ENCODE measurements at places on chromosomes 6 and 20.

DNA sequence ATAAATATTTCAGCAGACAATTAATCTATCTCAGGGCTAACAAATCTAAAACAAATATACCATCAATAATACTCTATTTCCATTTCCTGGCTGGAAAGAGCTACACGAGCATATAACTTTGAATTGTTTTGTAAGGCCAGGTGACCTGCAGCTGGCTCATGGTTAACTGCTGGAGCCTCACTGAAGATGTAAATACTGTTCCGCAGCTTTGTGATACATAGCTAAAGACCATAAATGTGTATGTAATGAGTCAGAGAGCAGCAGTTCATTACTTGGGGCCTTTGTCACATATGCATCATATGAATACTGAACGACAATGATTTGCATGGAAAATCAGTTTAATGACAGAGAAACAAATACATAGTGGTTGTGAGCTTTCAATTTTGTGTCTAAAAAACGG lies 109.4 kb upstream of the CCN2 start:
- peak; percentile 82 for DNase-seq

- DNase-seq, result no peak
Observed at GRCh38 chr20:22214296-22214695, 370.1 kb downstream of the FOXA2 start.

GRCh38 chr6:113491376-113491775 lies 365.8 kb upstream of the MARCKS start:
- no peak for DNase-seq

- DNase-seq, result peak; percentile 51
Observed at GRCh38 chr6:164097551-164098398, 683.3 kb downstream of the QKI start.

DNA sequence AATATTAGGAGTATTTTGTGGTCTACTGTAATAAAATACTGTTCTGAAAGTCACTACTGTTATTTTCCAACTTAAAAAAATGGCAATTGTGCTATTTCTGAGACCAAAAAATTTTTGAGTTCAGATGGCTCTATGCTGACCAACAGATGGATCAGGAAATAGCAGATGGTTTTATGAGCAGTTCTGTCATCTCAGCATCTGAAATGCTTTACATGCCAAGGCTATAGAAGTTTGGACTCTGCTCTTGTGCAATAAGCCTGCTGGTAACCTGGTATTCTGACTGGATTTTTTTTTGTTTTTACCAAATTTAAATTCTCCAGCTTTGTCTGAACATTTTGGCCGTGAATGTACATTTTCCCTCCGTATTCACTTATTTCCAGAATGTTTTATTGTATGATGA lies 1127.5 kb downstream of the GRIK2 start:
- no peak for DNase-seq

DNA sequence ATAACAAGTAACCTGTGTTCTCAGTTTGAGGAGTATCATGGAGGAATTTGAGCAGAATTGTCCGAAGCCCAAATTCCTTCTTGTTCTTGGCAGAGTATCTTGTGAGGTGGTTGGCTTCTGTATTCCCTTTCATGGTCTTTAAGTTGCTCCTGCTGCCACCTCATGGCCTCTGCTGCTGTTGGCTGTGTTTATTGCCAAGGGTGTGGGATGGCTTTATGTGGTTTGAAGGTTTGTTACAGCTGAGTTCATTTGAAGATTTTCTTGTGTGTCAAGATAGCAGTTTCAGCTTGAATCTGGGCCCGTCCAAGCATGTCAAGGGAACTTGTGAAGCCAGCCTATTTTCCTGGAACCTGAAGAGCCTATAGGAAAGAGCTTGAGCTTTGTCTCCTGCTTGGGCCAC lies 20.2 kb upstream of the TTK start:
- DNase-seq, result peak; percentile 85

GRCh38 chr6:100913400-100914276 lies 32.5 kb upstream of the ASCC3 start:
- peak; percentile 33 for DNase-seq

Measured in bronchial epithelial cell (primary cell).